ENCODE measurements at places on chromosomes 12 and 14.

- no peak for DNase-seq
Observed at GRCh38 chr12:29713729-29714128, 70.0 kb downstream of the TMTC1 start.

DNA sequence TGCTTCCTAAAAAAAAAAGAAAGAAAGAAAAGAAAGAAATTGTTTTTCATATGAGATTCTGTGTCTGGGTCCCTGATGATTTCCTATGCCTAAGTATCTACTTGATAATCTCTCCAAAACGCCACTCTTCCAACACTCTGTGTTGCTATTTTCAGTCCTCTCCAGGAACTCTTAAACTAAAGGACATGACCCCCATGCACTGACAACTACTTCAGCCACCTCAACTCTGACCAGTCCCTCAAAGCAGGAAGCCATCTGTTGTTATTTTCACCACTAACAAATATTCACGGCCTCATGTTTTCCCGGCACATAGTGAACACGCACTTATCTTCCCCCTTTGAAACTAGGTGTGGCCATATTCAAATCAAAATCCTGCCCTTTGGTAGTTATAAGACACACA lies 259.3 kb downstream of the PPFIA2 start:
- DNase-seq = no peak

GRCh38 chr14:90503582-90503981 lies 106.8 kb downstream of the CALM1 start:
- DNase-seq = no peak

- DNase-seq = no peak
Observed at GRCh38 chr14:89131004-89131750, 285.9 kb downstream of the FOXN3 start.

GRCh38 chr14:75297411-75298040 lies 18.9 kb downstream of the FOS start:
- DNase-seq = no peak

GRCh38 chr12:8698132-8698851 lies 501 bp downstream of the RIMKLB start:
- no peak for DNase-seq

DNA sequence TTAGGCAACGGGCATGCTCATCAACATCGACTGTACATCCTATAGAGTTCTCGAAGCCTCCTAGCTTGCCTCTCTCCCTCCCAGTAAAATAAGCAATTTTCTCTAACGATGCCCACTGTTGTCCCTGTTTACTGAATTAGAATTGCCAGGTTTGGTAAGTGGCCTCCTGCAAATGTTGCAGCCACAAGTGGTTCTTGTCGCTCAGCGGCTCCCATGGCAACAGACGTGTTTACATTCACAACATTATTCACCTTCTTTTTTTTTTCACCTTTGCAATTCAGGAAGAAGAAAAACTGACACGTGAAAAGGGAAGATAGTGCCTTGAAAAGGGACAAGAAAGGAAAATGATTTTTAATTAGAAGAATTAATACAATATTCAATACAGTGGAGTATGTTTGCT lies 100.9 kb upstream of the PKP2 start:
- no peak for DNase-seq

GRCh38 chr14:95065411-95065810 lies 91.9 kb downstream of the DICER1 start:
- no peak for DNase-seq

DNA sequence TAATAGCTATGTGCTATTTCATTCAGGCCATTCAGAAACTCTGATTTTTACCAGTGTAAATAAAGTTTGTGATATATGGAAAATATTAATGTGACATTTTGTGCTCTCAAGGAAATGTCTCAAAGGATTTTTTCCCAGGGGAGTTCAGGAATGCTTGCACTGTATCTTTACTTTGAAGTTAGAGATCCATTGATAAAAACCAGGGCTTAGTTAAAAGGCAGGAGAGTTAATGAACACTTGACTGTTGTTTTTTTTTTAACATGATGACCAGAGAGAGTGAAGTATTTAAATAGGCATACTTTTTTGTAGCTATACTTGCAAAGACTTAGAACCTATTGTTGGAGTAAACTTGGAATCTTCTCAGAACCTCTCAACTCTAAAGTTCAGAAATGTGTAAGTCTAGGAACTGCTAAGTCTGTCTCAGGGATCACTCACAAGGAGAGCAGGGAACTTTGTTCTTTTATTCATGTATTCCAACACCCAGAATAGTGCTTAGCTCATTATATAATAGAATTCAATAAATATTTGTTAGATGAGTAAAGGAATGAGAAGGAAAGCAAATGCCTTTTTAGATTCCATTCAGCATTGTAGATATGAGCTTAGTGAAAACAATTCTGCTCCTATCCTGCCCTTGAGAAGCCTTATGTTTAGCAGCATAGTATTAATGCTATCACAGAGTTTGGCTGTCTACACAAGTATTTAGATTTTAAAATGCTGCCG lies 117.5 kb downstream of the DAAM1 start:
- DNase-seq = no peak

DNA sequence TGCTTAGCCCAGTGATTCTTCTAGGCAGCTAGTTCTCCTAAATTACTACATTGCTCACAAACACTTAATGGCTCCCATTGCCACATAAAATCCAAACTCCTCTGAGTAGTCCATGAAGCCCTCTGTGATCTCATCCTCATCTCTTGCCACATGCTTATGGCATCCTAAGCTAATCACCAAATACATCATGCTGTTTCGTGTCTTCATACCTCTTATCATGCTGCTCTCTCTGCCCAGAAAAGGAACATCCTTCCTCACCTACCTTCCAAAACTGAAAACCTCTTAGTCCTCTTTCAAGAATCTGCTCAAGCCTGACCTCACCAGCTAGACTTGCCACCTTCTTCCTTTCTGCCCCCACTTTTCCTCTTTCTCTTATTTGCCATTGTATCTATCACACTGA lies 108.5 kb downstream of the DUSP6 start:
- DNase-seq = no peak

DNA sequence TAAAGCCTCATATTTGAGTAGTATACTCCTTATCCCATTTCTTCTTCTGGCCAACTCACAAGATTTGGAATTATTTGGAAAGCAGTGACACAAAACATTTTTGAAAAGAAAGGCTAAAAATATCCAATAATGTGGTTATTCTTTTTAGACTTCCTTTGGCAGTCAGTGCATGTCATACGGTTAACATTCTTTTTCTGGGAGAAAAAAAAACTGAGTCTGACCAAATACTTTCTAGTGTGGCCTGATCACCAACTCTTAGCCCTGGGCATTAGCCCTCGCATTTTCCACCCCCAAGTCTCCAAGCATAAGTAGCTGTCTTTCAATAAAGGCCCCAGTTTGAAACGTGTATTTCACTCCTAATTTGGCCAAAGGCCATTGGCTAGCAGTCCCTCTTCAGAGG lies 5.9 kb downstream of the RASSF3 start:
- no peak for DNase-seq

GRCh38 chr14:50335389-50335788 lies 23.3 kb downstream of the DMAC2L start:
- DNase-seq = no peak

- DNase-seq = no peak
Observed at GRCh38 chr14:91419044-91419397, 1.4 kb upstream of the CCDC88C start.

DNA sequence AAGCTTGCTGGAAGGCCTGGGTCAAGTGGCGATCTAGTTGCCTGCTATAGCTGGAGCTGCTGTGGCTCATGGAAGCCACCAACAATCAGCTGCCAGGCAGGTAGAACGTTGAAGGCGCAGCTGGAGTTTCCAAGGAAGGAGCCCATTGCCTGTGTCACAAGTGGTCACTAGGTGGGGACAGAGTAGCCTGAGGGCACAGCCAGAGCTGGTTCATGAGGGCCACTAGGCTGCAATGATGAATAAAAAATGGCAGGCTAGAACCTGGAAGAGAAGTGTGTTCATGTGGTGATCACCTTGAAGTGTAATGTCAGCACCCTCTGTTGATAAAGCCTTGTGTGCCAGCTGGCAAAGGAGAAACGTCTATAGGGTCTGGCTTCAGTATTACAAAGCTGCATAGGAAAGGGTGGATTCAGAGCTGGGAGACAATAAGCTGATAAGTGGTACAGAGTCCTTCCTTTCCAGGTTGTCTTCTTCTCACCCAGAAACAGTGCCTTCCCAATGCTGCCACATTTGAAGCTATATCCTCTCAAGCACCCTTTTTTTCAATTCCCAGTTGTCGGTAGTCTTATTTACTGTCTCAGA lies 165.8 kb downstream of the EMP1 start:
- peak; percentile 5 for DNase-seq

DNA sequence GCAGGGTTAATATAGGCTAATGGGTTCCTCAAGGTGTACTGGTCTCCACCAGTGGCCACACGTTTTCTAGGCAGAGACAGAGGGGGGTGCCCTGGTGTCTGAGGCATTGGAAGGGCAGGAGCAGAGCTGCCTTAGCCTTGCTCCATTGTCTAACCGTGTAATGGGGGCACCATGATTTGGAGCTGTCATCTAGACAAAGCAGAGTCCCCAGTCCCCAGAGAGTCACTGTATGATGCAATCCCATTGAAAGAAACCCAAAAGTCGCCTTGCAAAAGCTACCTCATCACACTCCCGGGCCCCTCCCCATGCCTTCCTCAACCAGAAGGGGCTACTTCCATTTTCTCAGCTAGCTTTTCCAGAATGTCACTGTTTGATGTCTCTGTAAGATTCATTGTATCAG lies 487.1 kb downstream of the AACS start:
- DNase-seq = no peak

GRCh38 chr14:34237677-34238076 lies 224.4 kb downstream of the SPTSSA start:
- DNase-seq = no peak

DNA sequence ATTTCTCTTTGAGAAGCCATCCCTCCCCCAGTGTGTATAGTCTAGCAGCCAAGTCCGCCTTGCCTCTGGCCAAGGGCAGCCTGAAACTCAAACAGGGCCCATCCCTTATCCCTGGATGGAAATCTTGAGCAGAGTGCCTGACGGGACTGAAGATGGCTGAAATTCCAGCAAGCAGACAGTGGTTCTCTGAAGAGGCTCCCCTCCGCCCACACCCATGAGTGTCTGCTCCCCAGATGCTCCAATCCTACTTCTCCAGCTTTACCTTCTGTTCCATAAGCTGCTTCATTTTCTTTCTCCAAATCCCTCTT lies 396.2 kb downstream of the NUAK1 start:
- DNase-seq = no peak

GRCh38 chr12:69991690-69992288 lies 166.8 kb downstream of the MYRFL start:
- DNase-seq = no peak

DNA sequence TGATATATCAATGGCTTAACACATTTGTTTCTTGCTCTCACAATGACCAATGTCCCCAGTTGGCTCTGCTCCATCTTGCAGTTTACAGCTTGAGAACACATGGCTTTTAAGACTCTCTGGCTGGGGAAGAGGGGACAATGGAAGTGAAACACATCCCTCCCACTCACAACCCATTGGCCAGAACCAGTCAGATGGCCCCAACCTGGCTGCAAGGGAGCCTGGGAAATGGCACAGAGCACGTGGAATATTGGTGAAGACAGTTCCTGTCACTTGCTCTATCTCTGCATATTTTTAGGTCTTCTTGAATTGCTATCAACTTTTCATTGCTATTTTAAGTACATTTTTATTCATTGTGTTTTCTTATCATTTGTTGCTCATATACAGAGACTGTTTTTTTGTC lies 345.4 kb downstream of the MED13L start:
- DNase-seq = no peak

- DNase-seq = no peak
Observed at GRCh38 chr12:39628836-39629235, 9.2 kb upstream of the ABCD2 start.

DNA sequence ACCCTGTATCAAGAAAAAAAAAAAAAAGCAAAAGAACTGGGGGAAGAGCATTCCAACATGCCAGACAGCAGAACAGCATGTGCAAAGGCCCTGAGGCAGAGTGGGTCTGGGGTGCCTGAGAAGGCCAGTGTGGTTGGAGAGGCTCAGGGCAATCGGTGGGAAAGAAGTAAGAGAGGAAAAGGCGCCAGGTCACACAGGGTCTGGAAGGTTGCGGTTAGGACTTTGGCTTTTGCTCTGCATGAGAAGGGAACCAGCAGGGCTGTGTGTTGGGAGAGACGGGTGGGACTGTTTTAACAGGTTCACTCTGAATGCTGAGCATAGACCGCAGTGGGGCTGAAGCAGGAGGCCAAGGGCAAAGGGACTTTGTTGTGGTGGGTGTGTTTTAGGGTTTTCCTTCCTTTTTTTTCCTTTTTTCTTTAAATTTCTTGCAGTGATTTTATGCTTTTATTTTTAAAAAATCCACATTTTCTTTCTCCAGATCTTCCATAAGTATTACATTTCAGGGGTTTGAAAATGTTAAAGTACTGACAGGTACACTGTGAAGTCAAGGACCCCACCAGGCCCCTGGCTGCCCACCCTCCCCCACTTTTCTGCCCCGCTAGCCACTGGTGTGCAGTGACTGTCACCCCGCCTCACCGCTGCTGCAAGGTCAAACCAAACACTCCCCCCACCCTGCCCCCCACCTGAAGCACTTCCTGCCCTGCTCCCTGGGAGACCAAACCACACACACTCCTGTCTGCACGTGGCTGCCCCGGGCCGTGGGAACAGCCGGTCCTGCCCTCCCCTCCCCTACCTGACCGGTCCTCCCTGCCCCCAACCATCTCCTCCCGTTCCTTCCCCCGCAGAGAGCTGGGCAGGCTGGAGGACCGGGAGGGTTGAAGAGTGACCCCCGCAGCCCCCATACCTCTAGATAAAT lies 30.0 kb downstream of the DTX1 start:
- DNase-seq = peak; percentile 72

DNA sequence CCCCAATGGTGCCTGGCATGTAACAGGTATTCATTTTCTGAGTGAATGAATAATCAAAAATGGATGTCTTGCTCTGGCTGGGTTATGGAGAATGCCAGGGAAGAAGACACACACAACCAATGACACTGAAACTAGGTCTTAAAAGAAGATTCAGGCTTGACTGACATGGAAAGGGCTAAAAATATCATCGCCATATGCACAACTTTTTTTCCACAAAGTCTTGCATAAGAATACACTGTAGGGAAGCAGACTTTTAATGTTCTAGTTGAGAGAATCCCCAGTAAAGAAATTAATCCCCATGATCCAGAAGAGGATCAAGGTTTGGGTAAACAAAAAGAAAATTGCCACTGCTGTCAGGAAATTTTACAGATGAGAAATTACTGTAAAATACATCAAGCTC lies 116.4 kb downstream of the SLC2A13 start:
- no peak for DNase-seq

DNA sequence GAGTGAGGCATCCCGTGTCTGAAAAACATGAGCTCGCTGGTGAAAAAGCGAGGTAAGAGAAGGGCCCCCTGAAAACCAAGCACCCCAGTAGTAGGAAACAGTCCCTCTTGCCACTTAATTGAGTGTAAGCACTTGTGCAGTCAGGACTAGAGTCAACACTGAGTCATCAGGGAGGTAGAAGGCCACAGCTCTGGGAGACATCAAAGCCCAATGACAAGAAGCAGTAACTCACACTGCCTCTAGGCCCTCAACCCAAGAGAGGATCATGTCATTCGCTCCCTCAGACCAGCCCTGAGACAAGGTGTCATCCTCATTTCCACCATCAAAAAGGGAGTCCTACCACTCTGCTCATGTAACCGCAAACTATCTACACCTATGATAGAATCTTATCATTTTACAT lies 17.8 kb downstream of the POMT2 start:
- DNase-seq = peak; percentile 46
